Stimulated activated CD4-positive, alpha-beta T cell treated with anti-CD3 and anti-CD28 coated beads, Interleukin-4, amount 100 ng/mL, for 4 hours (primary cell): ENCODE measurements at places on chromosomes 1 and 21.

DNA sequence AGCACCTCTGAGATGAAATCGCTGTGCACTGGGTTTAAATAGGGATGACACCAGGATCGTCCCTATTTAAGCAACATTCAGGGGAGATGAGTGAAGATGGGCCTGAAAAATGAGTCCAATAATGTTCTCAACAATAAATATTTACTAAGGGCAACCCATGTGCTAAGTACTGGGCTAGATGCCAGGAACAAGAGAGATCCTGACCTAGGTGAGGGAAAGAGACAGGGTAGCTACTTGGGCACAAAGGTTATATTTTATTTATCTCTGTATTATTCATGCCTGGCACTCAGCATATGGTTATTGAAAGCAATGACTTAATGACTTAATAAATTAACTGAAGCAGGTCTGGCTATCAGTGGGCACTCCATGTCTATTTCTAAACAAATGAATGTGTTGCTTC lies 27.4 kb upstream of the AVPR1B start:
- DNase-seq: no peak

GRCh38 chr1:232423591-232423990 lies 206.3 kb downstream of the SIPA1L2 start:
- no peak for DNase-seq

- no peak for DNase-seq
These were observed 1.9 kb downstream of the MTFR1L start for GRCh38 chr1:25821630-25822091.

DNA sequence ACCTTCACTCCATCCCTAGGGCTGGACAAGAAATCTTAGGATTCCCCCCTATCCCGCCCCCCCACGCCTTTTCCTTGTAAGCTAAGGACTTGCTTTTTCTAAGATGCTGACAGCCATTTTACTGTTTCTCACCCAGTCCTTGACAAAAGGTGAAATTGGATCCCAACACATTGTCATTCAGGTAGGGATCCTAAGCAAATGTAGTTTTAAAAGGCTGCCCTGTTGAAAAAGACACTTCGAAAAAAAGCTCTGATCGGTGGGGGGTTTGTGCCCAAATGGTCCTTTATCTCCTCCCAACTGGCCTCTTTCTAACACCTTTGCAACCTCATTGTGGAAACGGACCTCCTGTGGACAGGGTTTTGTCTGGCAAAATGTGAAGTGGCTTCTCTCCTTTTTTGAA lies 2.9 kb downstream of the CACHD1 start:
- DNase-seq: no peak

GRCh38 chr1:27955076-27955475 lies 4.7 kb upstream of the XKR8 start:
- DNase-seq: no peak

DNA sequence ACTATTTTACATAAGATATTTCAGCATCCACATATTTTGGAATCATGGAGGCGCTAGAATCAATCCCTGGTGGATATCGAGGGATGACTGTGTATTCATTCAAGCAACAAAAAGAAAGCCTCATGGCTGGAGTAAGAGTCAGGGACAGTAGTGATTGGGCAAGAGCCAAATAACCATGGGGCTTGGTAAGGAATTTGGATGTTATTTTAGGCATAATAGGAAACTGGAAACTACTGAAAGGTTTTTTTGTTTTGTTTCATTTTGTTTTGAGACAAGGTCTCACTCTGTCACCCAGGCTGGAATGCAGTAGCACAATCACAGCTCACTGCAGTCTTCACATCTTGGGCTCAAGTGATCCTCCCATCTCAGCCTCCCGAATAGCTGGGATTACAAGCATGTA lies 33.8 kb upstream of the EYA3 start:
- no peak for DNase-seq

- no peak for DNase-seq
These were observed 328.0 kb downstream of the TGFB2 start for GRCh38 chr1:218673170-218673569.

DNA sequence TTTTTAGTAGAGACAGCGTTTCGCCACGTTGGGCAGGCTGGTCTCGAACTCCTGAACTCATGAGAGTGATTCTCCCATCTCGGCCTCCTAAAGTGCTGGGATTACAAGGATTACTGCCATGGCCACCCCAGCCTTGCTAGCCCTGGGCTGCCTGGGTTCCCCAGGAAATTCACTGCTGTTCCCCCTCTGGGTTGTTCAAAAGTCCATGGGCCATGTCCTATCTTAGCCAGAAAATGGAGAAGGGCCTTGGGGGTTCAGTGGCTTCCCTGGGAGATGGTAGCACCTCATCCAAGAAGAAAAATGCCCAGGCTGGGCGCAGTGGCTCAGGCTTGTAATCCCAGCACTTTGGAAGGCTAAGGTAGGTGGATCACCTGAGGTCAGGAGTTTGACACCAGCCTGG lies 20.9 kb downstream of the SLC26A9 start:
- no peak for DNase-seq

DNA sequence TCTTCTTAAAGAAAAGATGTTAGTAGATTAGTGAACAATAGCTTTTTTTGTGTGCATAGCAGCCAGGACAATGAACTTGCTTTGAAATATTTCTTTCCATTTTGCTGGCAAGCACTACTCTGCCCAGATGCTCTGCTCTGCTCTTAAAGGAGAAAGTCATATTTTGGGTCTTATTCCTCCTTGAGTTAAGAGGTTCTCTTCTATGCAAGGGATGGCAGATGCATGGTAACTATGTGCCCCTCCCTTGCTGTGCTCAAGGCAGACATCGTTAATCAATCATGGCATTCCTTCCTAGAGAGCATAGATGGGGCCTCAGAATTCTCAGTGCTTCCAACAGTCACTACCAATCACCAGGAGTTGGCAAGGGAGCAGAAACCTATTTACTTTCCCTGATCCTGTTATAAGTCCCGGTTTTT lies 27.6 kb downstream of the NIPAL3 start:
- no peak for DNase-seq

- peak; percentile 95 for DNase-seq
These were observed at the start of gene RRP1 for GRCh38 chr21:43789276-43790009. Gene RRP1 (plus strand): TSS chr21:43789577. CDS start chr21:43789630, 53 bp downstream.

DNA sequence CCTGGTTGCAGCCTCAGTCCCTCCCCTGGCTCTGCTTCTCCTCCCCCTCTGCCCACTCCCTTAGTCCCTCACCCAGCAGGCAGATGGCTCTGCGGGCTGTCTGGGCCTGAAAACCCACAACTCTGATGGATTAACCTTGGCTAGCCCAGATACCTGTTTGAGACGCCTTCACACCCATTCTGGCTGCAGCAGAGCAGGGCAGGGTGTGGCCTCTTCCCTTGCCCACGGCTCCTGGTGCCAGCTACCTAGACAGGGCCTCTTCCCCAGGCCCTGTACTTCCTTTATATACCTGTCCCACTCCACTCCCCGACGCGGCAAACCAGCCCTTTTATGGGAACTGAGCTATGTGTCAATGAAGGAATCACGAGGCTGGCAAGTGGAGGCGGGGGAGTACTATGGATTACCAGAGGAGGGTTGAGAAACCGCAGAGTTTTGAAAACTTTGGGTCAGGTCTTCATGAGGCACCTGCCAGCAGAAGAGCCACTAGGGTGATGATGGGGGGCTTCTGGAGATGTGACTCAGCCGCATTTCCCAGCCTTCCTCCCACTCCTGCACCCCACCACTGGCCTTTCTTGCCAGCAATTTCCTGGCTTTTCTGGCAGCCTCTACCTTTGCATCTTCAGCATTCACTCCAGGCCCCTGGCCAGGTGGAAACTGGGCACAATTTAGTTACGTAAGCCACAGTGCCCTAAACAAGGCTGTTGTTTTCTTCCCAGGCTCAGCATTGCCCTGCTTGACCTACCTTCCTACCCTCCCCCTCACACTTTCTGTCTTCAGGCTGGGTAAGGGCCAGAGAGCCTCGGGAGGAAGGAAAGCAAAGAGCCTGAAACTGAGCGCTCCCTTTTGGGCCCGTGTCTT lies at the start of gene CHI3L1:
CHI3L1 (minus strand) TSS at position 259 of the 858 bp plus-strand sequence; CDS start at position 178, 81 bp downstream.
- no peak for DNase-seq

DNA sequence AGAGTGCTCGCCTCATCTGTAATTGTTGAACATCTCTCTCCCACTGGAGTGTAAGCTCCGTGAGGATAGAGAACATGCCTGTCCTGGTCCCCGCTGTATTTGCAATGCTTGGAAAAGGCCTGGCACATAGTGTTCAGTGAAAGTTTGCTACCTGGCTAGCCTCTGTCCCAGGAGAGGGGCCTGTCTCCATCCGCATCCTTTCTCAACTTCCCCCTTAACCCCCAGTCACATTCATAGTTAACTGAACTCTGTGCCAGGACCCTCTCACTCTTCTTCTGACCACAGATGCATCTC lies 15.2 kb downstream of the SPOCD1 start:
- DNase-seq: no peak

GRCh38 chr1:186094172-186094571 lies 280.9 kb downstream of the TPR start:
- no peak for DNase-seq

DNA sequence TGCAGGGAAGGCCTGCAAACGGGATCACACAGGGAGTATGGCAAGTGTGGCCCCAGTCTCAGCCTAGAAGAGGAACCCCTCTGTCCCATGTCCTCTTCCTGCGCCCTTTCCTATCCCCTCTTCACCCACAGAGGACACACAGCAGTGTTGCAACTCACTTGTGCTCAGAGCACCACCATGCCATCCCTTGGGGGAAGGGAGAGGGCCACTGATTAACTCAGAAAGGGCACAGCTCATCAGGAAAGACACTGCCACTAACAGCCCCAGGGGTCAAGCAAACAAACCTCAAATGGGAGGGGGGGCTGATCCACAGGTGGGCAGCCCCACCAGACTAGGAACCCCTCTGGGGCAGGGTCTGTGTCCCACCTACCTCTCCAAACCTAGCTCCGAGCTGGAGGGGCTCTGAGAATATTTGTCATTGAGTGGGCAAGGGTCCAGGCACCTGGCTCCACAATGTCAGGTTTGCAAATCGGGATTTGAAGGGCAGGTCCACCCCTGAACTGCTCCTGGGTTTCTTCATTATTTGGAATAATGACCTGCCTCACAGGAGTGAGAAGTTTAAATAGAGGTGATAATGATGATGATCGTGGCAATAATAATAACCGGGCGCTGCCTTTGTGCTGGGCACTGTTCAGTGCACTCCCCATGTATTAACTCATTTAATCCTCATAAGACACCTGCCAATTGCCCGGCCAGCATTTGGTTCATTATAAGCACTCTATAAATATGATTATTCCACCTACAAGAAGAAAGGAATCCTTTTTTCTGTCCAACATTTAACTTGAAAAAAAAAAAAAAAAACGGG lies 1.0 kb downstream of the ALDH4A1 start:
- no peak for DNase-seq

GRCh38 chr1:231020139-231020601 lies 19.9 kb downstream of the FAM89A start:
- DNase-seq: no peak

GRCh38 chr1:185215911-185216310 lies 58.9 kb downstream of the SWT1 start:
- DNase-seq: no peak

- no peak for DNase-seq
These were observed 11.8 kb downstream of the NOS1AP start for GRCh38 chr1:162081316-162081715.

- no peak for DNase-seq
These were observed 135.6 kb downstream of the GPR52 start for GRCh38 chr1:174583316-174583715.

GRCh38 chr1:99465176-99465900 lies 180.6 kb upstream of the PALMD start:
- DNase-seq: no peak

DNA sequence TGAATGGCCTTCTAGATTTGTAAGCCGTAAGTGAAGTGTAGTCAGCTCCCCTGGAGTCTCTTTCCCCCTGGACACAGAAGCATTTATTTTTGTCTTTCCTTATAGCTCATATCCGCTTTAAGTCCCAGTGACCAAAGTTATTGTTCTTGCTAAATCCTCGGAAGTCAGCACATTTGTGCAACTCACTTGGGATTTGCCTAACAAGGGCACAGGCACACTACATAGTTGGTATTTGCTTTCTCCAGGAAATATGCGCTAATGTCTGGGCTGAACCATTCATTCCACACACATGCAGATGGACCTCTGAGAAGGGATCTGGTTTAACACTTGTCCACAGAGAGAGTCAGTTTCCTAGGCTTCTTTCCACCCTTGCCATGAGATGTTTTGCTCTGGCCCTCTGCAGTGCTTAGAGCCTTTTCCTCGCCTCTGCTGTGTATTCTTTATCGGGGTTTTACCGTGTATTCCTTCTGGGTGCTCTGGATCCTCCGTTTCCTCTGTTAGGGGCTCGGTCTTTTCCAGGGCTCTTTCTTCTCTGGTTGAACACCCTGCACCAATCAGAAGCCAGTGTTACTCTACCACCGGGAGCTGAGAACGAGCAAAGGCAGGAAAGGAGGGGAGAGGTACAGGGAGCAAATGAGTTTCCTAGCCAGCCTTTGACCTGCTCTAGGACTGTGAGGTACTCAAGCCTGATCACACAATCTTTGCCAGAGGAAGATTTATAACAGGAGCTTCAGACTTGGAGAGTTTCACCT lies 72.4 kb downstream of the ABCA4 start:
- DNase-seq: no peak

DNA sequence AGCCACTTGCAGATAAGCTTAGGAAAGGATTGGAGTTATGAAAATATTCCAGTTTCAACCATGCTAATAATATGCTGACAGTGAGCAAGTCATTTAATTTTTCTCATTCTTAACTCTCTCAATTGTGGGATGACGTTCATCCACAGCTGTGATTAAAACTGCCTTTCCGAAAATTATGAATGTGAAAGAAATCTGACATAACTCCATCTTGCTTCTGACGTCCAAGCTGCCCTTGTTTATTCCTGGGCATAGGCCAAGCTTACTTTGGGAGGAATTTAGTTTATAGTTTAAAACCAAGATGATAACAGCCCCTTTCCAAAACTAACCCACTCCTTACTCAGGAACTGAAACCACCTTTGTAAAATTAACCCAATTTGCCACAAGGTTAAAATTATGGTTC lies 11.0 kb upstream of the RGS18 start:
- DNase-seq: no peak

GRCh38 chr1:31957701-31958674 lies 19.8 kb upstream of the PTP4A2 start:
- DNase-seq: peak; percentile 38

GRCh38 chr21:28762357-28762735 lies 230.3 kb downstream of the LTN1 start:
- DNase-seq: no peak

GRCh38 chr21:39468559-39468958 lies 16.8 kb downstream of the SH3BGR start:
- no peak for DNase-seq

DNA sequence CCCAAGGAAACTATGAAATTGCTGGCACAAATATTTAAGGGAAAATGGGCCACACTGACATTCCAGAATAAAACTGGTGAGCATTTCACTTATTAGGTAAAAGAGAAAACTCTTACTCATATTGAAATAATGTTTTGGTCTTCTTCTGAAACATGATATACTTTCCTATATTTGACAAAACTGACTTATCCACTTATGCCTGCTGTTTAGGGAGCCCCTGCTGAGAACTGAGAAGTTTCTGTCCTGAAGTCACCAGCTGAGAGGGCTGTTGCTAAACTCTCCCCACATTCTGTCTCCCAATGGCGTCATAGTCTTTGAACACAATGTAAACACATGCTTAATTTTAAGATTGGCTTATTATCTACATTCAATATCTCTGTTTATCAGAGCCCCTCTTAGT lies 46.8 kb upstream of the ZC3H11B start:
- DNase-seq: no peak
